ENCODE measurements at places on chromosomes 7 and 10.

DNA sequence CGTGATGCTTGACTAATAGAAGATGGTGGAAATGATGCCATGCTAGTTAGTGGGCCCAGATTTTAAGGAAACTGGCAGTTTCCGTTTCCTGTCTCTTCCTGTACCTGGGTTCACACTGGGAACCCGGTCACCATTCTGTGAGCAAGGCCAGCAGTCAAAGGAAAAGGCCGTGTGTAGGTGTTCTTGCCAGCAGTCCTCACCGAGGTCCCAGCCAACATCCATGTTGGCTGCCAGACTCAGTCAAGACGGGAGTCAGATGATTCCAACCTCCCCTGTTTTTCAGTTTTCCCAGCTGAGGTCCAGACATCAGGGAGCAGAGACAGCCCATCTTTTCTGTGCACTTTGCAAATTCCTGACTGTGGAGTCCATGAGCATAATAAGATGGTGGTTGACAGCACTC, 15.2 kb upstream of the PILRB start:
- DNase-seq = no peak

GRCh38 chr7:2168615-2169311, 64.0 kb downstream of the MAD1L1 start:
- no peak for DNase-seq

- no peak for DNase-seq
These were observed 15.7 kb upstream of the FAM204A start for GRCh38 chr10:118357841-118358240.

GRCh38 chr7:50159154-50159553, 66.1 kb upstream of the ZPBP start:
- no peak for DNase-seq

GRCh38 chr7:27156508-27156898, at the start of gene HOXA7:
Gene HOXA7, minus strand, starts transcription at chr7:27156675. Its CDS starts 130 bp downstream, at chr7:27156545.
- DNase-seq = no peak

GRCh38 chr10:34228066-34228465, 587.0 kb downstream of the PARD3 start:
- DNase-seq = no peak

- no peak for DNase-seq
These were observed 55.7 kb upstream of the OGDHL start for GRCh38 chr10:49817845-49818244.
